GM04503 (cell line): ENCODE measurements at places on chromosomes 1 and 21.

GRCh38 chr1:159211331-159212136 is 6.9 kb downstream of the ACKR1 start:
- no peak for DNase-seq

- no peak for DNase-seq
Measured at GRCh38 chr1:77970192-77970591, 8.7 kb downstream of the FUBP1 start.

GRCh38 chr1:22850281-22850680 is 122.4 kb downstream of the LACTBL1 start:
- no peak for DNase-seq

GRCh38 chr1:162384601-162385279 is 3.2 kb downstream of the C1orf226 start:
- DNase-seq = no peak

DNA sequence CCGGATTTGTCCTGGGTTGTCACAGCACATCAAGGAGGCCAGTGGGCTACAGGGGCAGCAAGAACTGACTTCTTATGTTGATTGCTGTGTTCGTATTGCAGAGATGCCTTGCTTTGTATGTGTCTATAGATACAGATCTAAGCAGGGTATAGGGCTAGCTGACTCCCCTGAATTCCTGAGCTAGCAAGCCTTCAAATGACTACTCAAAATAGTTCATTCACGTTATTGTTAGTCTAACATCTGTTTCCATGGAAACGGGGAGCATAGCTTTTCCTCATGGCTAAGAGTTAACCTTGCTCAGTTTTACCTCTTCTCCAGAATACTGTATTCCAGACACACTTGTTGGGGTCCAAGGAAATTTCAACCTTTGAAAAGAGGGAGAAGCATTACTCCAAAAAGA is 24.1 kb downstream of the TRIM45 start:
- DNase-seq = no peak

DNA sequence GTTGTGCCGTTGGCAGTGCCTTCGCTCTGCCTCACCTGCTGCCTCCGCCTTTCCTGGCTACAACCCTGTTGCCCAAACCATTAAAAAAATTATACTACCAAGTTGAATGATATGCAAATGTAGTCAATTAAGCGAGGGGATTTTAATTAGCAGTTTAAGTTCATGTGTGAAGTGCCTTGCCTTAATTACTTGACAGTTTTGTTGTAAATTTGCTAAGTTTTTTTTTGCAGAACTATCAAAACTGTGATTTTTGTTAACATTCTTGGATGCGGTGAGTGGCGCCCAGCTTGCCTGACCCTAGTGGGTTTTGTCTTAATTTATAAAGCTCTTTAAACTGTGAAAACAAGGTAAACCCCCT is 10.9 kb downstream of the SKI start:
- DNase-seq = no peak

DNA sequence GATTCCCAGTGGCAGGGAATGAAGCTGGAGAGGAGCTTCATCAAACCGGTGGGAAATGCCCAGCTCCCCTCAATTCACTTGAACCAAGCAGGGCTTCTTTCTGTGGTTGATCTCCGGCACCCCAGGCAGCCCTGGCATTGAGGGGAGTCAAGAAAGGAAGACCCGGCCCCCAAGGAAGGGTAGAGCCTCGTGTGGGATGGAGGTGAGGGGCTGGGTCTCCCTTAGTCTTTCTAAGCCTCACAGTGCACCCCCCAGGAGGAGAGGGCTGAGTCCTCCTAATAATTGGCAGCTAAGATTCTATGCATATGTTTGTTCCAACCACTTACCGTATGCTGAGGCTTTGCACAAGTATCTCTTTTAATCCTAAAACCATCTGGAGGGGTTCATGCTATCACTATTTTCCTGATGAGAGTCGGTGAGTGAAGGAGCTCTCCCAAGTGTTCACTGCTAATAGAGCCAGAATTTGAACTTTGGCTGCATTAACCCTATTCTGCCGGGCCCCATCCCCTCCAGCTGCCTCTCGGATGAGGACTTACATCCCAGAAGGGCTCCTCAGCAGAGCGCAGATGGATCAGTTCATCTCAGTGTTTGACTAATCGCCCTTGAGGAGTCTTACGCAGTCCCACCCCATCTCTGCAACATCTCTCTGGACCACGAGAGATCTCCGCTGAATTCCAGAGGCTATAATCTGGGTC is 33.1 kb upstream of the TMEM51 start:
- no peak for DNase-seq

DNA sequence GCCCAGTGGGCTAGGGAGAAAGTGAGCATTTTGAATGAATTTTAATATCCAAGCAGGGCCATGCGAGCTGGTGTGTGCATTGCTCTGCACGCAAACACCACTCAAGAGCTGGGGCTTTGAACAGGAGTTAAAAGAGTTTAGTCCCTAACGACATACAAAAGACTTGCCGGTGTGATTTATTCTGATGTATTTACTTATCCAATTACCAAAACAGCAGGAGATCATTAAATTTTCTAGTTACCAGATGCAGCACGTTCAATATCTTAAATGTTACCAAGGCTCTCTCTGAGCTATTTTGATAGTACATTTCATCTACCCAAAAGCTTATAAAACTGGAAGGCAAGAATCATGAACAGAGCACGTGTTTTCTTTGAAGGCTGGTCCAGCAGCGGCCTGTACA is 30.0 kb upstream of the DMRTA2 start:
- no peak for DNase-seq

- DNase-seq = no peak
Measured at GRCh38 chr1:192832492-192832891, 23.7 kb downstream of the RGS2 start.

- no peak for DNase-seq
Measured at GRCh38 chr1:214066190-214066589, 78.4 kb downstream of the PROX1 start.

- DNase-seq = no peak
Measured at GRCh38 chr1:233168384-233168783, 127.1 kb downstream of the PCNX2 start.

- peak; percentile 13 for DNase-seq
Measured at GRCh38 chr1:212401838-212402582, 12.7 kb downstream of the PACC1 start.

- DNase-seq = no peak
Measured at GRCh38 chr1:36471830-36472641, 7.9 kb upstream of the MRPS15 start.

GRCh38 chr1:113390871-113391648 is 745 bp downstream of the MAGI3 start:
- no peak for DNase-seq

DNA sequence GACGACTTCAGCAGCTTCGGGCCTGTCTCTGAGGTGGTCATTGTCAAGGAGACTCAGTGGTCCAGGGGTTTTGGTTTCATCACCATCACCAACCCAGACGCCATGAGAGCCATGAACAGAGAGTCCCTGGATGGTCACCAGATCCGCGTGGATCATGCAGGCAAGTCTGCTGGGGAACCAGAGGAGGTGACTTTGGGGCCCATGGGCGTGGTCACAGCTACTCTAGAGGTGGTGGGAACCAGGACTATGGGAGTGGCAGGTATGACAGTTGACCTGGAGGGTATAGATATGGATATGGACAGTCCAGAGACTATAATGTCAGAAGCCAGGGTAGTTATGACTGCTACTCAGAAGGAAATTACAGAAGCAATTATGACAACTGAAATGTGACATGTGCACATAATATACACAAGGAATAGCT is 19.3 kb upstream of the METTL13 start:
- no peak for DNase-seq

GRCh38 chr21:42654179-42654912 is 925 bp downstream of the PDE9A start:
- no peak for DNase-seq

DNA sequence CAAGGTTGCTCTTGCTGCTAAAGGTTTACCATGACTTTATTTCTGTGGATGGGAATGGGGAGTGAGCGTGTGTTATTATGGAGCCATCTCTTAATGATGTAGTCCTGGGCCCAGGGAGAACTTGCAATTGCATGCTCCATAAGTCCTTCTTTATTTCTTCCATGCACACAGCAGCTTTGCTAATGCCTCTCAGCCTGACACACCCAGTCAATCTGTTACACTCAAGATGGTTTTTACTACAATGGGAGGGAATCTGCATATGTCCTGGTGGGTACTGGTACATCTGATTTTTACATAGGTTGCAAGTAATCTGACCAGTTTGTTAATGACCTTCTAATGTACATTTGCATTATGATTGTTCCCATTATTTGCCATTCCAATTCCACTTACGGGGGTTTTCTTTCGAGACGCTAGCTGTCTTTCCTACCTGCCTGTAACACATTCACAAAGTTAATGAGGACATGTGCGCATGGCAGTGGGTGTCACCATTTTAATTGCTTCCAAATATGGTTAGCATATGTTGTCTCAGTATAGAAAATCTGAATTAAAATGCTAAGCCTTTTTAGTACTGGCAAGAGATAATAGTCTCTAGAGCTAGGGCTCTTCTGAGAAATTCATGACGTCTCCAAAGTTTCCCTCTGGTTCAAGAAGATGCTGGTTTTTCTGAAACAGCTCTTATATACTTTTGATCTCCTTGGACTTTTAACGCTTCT is 188.2 kb downstream of the GRIK1 start:
- no peak for DNase-seq

DNA sequence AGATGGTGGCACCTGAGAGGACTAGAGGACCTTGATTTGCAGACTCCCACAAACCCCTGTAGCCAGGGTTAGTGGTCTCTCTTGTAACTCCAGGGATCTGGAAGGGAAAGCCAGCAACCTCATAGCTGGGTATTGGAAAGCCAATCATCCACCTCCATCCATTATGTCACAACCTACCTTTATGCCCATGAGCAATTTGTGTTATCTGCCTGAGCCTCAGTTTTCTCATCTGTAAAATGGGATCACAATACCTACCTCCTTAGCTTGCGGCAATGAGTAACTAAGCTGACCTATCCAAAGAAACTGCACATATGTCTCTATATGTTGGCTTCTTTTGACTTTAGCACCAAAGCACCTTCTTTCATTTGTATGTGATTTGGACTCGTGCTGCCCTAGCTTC is 14.5 kb downstream of the DLGAP3 start:
- DNase-seq = no peak

- DNase-seq = no peak
Measured at GRCh38 chr1:205261946-205262691, 34.4 kb downstream of the TMCC2 start.

- DNase-seq = no peak
Measured at GRCh38 chr21:34243562-34243961, 120.2 kb upstream of the KCNE2 start.

DNA sequence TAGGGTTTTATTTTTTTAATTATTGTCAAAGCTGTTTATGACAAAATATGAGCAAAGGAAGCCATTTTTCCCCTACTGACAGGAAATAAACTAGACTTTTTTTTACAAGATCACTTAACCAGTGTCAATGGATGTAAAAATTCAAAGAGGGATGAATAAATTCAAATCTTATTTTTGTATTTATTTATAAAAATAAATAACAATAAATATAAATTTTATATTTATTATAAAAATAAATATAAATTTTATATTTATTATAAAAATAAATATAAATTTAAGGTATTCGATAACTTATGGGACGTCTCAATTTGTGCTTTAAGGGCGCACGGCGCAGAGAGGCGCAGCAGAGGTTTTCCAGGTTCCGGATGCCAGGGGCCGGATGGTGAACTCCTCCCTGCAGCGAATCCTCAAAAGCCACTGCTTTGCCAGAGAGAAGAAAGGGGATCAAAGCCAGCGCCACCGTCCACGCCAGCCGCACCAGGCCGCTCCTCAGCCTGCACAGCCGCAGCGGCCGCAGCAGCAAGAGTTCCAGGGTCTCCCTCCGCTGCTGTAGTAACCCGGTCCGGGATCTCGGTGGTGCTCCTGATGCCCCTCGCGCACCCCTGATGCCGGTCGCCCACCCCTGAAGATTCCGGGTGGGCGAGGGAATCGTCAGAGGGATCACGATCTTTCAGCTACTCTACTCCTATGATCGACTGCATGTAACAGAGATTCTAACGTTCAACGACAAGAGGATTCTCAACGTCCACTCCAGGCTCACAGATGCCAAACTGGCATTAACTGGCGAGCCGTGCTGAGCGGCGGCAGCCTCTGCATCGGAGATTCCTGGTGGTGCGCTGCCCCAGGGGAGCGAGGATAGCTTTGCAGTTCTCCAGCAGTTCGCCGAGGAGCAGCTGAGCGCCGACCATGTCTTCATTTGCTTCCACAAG is 28.5 kb upstream of the RLF start:
- no peak for DNase-seq

DNA sequence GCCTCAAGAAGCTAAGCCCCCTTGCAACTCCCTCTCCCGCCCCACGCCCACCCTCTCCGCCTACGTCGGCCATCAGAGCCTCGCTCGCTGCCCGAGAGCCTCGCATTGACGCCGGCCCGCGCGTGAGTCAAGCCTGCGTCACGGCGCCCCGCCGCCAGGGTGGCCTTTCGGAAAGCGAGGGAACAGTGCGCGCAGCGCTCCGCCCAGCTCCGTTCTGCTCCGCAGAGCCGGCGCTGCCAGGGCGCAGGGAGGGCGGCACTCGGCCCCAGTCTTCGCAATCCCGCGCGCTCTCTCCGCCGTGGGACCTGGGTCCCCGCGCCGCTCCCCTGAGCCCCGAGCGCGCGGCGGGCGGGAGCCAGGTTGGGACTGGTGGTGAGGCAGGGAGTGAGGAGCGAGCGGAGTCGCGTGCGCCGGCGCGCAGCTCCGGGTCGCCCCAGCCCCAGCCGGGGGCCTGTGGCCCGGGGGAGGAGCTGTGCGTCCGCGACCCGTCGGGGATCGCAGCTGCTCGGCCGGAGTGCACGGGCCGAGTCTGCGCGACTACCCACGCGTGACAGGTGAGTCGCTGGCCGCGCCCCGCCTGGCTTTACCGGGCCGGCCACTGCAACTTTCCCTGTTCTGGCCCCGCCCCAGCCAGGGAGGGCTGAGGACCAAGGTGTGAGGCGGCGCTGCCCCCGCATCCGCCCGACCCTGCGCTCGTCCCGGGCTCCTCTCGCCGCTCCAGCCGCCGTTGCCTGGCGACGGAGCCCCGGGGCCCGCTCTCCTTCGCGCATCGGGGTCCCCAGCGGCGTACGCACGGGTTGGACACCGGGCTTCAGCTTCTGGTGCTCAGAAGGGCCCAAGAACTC is at the start of gene SLC6A17:
SLC6A17 (plus strand) TSS at position 165 of the 845 bp plus-strand sequence. CDS start 16,436 bp downstream, outside the sequence.
- DNase-seq = no peak

- DNase-seq = no peak
Measured at GRCh38 chr1:5904551-5904950, 87.7 kb downstream of the NPHP4 start.

- DNase-seq = no peak
Measured at GRCh38 chr1:171570295-171570694, 51.7 kb upstream of the MYOCOS start.

DNA sequence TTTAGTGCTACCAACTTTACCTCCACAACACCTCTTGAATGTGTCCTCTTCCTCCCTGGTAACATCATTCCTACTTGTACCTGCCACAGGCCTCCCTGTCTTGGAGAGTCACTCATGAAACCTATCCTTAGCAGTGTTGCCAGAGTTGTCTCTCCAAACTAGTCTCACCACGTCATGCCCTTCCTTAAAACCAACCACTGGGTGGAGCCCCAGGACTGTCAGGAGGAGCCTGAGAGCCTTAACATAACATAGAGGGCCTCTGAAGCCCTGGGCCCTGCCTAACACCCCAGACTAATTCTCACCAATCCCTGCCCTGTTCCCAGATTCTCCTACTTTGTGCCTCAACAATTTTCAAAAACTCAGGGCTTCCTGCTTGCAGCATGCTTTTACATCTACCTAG is 65.3 kb downstream of the ZNF697 start:
- no peak for DNase-seq
